Left cardiac atrium (tissue), 4 donors: ENCODE measurements at places on chromosomes 3 and 15. TPM values are rescaled to one million over a fixed set of nuclear protein-coding genes. Genes with fewer than 3 reads are reported as not detected.

The MLF1 gene
- total RNA-seq: 199 TPM

The AGBL1 gene
- 0.05 TPM for total RNA-seq

The AEN gene
- total RNA-seq: 15.4 TPM

The NKTR gene
- total RNA-seq: 26.5 TPM

The HESX1 gene
- not detected for total RNA-seq

The PRSS50 gene
- not detected for total RNA-seq

The FETUB gene
- total RNA-seq: not detected

The SYNM gene
- 329 TPM for total RNA-seq

The OSTN gene
- total RNA-seq: 0.27 TPM

The FBXL22 gene
- total RNA-seq: 24.2 TPM

The SERPINI2 gene
- 0.71 TPM for total RNA-seq

The RTP1 gene
- not detected for total RNA-seq

The SIN3A gene
- total RNA-seq: 32.3 TPM

The LRRC3B gene
- total RNA-seq: 0.29 TPM

The PATL2 gene
- total RNA-seq: 4.8 TPM

The OCA2 gene
- total RNA-seq: not detected

The XYLB gene
- total RNA-seq: 1.6 TPM

The ALS2CL gene
- 17.3 TPM for total RNA-seq

The ADIPOQ gene
- total RNA-seq: 192 TPM

The KBTBD13 gene
- total RNA-seq: 5.2 TPM

The MBD4 gene
- 18.7 TPM for total RNA-seq

The GOLGA8T gene
- total RNA-seq: 1.4 TPM

The SUMF1 gene
- total RNA-seq: 12.0 TPM

The RPUSD2 gene
- total RNA-seq: 7.9 TPM

The PLSCR4 gene
- 37.6 TPM for total RNA-seq
